ENCODE measurements at places on chromosomes 11 and 22. TPM values are rescaled to one million over a fixed set of nuclear protein-coding genes. Genes with fewer than 3 reads are reported as not detected.

Gene MAJIN
- 0.11 TPM for total RNA-seq

Gene KCNK7
- 1.8 TPM for total RNA-seq

Gene MMP12
- 44.6 TPM for total RNA-seq

Gene VPREB3
- total RNA-seq, result 2.0 TPM

Gene FOLR2
- not detected for total RNA-seq

Gene CPT1B
- 14.9 TPM for total RNA-seq

Gene TEX12
- total RNA-seq, result 0.46 TPM

Gene PNPLA3
- 3.3 TPM for total RNA-seq

Measured in motor neuron (in vitro differentiated cells).